ENCODE measurements at places on chromosomes 16 and 17.

DNA sequence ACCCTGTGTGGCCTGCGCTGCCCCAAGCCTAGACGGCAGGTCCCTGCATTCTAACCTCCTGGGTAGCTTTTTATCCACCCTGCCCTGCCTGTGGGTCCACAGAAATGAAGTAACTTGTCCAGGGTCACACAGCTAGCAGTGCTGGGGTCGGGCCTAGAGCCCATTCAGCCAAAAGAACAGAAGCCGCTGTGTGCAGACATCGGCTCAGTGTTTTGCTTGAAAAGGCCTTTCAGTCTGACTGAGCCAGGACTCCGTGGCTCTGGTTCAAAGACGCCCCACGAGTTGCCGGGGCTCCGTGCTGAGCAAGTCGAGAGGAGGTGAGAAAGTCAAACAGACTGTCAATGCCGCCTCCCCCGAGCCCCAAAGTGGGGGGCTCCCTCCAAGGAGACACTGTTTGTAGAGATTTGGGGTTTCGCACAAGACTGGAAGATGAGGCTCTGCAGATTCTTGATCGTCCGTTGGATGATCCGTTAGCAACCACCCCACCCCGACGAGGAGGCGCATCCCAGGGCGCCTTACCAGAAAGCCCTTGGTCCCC, 226.2 kb downstream of the NTN1 start:
- DNase-seq: no peak
- H3K4me1 ChIP-seq: no peaks in the 10 kb centered on the region
- no peak overlapping the region for H3K4me3 ChIP-seq
- no peaks in the 10 kb centered on the region for H3K36me3 ChIP-seq

DNA sequence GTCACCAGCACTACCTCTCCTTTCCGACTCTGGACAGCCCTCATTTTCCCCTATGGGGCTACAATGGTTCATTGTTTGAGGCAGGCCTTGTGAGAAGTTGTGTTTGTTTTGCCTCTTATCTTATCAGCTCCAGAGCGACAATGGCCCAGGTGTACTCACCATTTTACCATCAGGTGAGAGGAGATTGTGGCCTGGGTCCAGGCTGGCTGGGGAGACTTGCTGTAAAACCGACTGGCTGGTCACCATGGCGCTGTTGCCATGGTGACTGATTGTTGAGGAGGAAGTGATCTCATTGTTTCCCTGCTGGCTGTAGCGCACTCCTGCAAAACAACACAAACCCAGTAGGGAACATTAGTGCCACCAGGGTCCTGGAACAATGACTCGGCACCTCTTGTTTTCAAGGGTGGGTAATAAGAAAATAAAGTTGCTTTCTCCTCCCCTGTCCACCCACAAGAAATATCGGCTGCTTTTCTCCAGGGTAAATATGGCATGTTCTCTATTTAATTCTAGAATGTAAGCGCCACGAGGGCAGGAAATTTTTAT, 34.4 kb downstream of the HNF1B start:
- H3K27me3 ChIP-seq: no peaks in the 10 kb centered on the region
- DNase-seq: peak; percentile 64
- H3K4me3 ChIP-seq: no peak overlapping the region
- H3K36me3 ChIP-seq: no peaks in the 10 kb centered on the region
- peaks cover 5% of the 10 kb centered on the region for H3K4me1 ChIP-seq

DNA sequence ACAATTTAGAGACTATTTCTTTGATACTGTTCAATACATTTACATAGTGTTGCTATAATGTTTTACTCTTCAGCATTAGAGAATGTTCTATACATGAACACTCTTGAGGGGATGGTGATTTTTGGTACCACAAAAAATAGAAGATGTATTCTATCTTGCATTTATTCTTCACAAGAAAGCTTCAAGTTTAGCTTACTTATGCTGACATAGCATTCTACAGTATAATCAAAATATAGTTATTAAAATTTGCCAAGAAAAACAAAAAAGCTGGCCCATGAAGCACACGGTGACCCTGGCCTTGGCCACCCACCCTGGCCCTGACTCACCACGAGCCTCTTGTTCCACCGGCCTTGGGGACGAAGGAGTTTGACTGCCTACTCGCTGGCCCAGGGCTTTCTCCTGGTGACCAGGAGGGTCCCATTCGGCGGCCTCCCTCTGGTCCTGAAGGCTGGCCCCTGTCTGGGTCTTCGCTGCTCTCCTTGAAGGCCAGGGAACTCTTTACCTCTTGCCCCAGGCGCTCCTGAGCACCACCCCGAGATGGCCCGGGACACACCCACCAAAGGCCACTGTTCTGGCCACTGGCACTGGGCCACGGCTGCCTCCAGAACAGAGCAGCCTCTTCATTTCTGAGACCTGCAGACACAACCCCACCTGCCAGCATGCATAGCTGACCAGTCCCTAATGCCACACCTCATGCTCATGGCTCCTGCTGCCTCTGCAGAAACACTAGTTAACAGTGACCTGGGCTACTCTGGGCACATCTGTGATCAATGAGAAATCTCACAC, 22.5 kb upstream of the ICAM2 start:
- DNase-seq: no peak
- H3K4me1 ChIP-seq: no peaks in the 10 kb centered on the region
- H3K27ac ChIP-seq: no peak overlapping the region
- H3K27me3 ChIP-seq: no peaks in the 10 kb centered on the region

GRCh38 chr17:37179893-37180292, 195.9 kb upstream of the C17orf78 start:
- peak; percentile 76 for DNase-seq
- H3K36me3 ChIP-seq: peaks cover 3% of the 10 kb centered on the region
- H3K27ac ChIP-seq: peak overlapping the region; percentile 81
- no peak overlapping the region for H3K4me3 ChIP-seq

GRCh38 chr16:35686595-35686994, 2227.2 kb downstream of the TP53TG3F start:
- H3K27me3 ChIP-seq: no peaks in the 10 kb centered on the region
- H3K27ac ChIP-seq: no peak overlapping the region
- H3K36me3 ChIP-seq: no peaks in the 10 kb centered on the region
- H3K4me1 ChIP-seq: no peaks in the 10 kb centered on the region
- no peak overlapping the region for H3K4me3 ChIP-seq

GRCh38 chr16:54459509-54460262, 173.1 kb upstream of the IRX3 start:
- H3K4me3 ChIP-seq: no peak overlapping the region
- H3K27me3 ChIP-seq: peaks cover 2% of the 10 kb centered on the region
- no peak overlapping the region for H3K27ac ChIP-seq
- H3K4me1 ChIP-seq: peaks cover 12% of the 10 kb centered on the region
- peak; percentile 24 for DNase-seq

- H3K4me3 ChIP-seq: peak overlapping the region; percentile 80
- H3K27me3 ChIP-seq: peaks cover 34% of the 10 kb centered on the region
- peaks cover 8% of the 10 kb centered on the region for H3K4me1 ChIP-seq
- H3K36me3 ChIP-seq: no peaks in the 10 kb centered on the region
- peak overlapping the region; percentile 71 for H3K27ac ChIP-seq
- no peak for DNase-seq
These were observed 1.6 kb downstream of the IRX3 start for GRCh38 chr16:54284931-54285413.

DNA sequence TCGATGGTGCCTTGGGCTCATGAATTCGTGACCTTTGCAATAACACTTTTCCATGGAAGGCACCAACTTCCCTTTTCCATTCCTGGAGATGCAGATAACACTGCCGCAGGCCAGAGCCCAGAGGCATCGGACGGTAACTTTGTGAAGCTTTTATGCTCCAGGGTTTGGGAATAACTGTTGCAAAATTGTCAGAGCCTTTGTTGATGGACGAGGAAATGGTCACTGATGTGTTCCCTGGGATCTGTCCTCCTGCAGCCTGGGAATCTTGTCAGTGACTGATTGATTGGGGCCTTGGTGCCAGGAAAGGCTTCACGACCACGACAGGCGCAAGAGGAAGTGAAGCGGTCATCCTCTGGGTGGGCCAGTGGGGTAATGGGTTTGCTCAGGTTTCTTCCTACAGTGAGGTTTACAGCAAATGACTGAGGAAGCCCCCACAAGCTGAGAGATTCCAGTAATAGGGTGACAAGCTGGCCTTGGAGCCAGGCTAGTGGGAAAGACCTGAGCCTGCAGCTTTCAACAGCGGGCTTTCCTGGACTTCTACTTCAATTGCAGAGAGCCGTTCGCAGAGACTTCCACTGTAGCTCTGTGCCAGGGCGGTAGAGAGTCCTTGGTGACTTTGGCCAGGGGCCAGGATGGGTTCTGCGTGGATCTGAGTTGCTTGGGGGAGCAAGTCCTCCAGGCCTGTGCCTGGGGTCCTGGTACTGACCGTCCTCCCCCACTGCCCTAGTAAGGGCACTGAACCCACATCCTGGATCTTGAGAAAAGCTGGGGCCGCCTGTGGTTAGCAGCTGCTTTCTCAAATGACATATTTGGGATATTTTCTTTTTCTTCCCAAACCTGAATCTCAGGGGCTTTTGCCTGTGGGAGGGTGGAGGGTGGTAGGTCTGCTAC, 37.6 kb downstream of the PGS1 start:
- no peak overlapping the region for H3K4me3 ChIP-seq
- H3K4me1 ChIP-seq: peaks cover 19% of the 10 kb centered on the region
- no peaks in the 10 kb centered on the region for H3K27me3 ChIP-seq
- peak overlapping the region; percentile 6 for H3K27ac ChIP-seq
- DNase-seq: peak; percentile 47
- H3K36me3 ChIP-seq: peaks cover 3% of the 10 kb centered on the region
